IMR-90 (cell line): ENCODE measurements at places on chromosomes 11 and 22. TPM values are rescaled to one million over a fixed set of nuclear protein-coding genes. Genes with fewer than 3 reads are reported as not detected.

GRCh38 chr22:43434275-43434927, 22.6 kb downstream of the MPPED1 start:
- DNase-seq, result no peak

GRCh38 chr11:129846508-129847335, 31.1 kb downstream of the TMEM45B start:
- DNase-seq, result peak; percentile 92

GRCh38 chr11:57615308-57615707, 17.8 kb downstream of the SERPING1 start:
- no peak for DNase-seq

GRCh38 chr11:61587541-61587941, 6.7 kb upstream of the SYT7 start:
- DNase-seq, result no peak

DNA sequence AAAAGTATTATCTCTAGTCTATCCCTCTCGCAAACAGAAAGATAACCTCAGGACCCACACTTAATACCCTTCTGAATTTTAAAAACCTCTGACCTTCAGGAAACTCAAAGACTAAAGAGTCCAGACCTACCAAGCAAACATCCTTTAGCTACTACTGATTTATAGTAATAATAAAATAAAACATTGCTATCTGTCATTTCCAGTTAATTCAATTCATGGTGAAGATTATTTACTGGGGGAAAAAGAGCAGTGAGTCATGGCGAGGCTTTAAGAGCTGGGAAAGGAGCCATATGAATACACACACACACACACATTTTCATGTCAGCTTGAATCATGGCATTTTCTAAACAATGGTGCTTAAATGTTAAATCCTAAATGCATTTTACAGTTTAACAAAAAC, 87.1 kb downstream of the FAM76B start:
- peak; percentile 91 for DNase-seq

DNA sequence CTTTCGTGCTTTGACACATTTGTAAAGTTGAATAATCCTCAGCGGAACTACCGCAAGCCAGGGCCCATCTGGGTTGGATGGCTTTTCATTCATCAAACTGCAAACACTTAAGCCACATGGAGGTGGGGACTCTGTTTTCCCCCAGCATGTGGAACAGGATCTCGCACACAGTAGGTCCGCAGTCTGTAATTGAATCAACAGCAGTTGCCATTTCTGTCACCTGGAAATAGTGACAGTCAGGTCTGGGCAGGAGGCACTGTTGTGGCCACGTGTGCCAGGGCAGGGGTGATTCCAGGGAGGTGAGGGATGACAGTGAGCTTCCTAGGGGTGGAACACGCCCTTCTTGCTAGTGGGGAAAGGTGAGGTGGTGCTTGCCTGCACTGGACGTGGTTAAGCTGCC, 50.7 kb upstream of the ANO1 start:
- DNase-seq, result no peak

DNA sequence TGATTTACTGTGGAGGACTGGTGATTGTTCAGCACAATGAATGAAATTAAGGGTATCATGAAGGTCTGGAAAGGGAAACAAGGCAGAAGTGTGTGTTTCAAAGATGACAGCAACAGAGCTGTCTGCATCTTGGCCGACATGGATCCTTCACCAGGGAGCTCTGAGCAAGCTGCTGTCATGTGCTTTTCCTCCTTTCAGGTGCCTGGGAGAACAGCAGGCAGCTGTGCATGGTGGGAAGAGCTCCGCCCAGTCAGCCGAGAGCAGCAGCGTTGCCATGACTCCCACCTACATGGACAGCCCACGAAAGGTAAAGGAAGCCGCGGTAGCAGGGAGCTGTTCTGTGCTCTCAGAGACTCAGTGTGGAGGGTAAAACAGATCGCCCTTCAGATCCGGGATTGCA, 87.1 kb upstream of the YWHAH start:
- no peak for DNase-seq

DNA sequence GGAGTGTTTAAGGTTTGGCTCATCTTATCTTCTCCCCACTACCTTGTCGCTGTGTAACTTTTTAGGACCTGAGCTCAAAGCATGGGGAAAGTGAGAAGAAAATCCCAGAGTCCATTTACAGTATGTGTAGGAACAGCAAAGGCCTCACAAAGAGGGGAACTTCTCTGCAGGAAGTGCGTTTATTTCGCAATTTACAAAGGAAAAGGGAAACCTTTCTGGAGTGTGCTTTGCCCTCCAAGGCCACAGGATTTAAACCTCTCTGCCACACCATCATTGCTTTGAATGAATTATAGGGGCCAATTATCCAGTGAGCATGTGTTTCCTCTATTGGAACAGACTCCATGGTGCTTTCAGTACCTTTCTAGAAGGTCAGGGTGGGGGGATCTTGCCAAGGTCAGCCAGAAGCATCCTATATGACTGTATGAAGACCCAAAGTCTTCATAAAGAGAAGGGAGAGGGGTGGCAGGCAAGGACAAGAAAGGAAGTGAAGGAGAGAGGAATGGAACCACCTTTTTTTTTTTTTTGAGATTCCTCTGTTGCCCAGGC, 68.1 kb upstream of the LMO2 start:
- DNase-seq, result no peak

- DNase-seq, result no peak
These were observed 15.8 kb downstream of the SHANK3 start for GRCh38 chr22:50688448-50688847.

- no peak for DNase-seq
These were observed 12.4 kb downstream of the C11orf42 start for GRCh38 chr11:6217722-6218121.

DNA sequence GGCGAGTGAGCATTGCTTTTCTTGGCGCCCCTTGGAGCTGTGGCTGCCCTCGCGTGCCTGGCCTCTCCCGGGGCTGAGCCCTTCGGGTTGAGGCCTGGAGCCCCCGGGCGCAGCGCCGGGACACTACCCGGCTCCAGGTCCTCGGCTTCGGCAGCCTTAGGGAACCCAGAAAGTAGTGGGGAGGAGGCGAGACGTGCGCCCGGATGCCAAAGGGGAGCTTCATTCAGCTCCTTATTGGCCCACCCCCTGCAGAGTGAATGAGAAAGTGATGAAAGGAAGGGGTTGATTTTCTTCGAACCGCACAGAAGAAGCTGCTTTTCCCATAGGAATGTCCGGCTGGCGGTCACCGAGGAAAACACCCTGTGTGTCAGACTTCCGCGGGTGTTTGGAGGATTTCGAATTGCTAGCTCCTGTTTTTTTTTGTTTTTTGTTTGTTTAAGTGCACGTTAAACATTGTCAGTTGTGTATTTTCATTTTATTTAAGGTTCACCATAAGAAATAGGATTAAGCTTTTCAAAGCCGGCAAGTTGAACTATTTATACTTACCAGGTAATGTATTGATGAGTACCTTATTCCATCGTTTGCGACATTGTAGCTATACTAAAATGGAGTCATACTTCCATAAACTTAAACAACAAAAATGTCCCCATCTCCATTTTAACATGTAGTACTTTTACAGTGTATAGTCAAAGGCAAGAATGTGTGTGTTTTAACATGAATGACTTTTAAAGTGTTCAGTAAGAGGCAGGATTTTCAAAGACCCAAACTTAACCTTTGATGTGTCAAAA, 841 bp upstream of the EIF4G2 start:
- DNase-seq, result peak; percentile 80

- DNase-seq, result no peak
These were observed 316.6 kb upstream of the NCAM1 start for GRCh38 chr11:112644410-112645131.

DNA sequence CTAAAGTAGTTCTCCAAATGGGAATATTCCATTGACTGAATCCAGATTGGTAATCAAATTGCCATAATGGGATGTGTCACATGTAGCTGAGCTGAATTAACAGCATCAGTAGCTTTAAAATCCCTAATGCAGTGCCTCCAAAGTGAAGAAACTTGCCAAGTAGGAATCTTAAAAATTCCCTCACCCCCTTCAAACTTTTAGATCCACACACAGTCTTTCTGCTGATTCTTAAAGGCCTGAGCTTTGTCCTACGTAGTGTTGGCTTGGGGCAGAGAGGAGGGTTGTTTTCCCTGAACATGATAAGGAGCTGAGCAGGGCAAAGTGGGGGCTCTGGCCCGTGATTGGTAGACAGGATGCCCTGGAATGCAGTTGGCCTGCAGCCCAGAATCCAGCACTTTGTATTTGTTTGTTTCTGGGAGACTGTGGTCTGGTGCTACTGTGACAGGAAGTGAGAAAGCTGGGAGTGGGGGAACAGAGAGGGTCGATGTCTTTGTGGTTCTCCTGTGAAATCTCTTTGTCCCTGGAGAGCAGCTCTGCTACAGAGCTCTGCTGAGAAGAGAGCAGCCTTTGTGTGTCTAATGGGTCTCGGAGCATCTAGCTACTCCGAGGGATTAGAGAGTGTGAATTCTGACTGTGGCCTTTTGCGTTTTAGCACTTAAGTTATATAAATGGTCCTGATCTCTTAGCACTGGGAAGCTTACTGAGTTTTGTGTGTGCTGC, 16.9 kb downstream of the CTNND1 start:
- peak; percentile 98 for DNase-seq

DNA sequence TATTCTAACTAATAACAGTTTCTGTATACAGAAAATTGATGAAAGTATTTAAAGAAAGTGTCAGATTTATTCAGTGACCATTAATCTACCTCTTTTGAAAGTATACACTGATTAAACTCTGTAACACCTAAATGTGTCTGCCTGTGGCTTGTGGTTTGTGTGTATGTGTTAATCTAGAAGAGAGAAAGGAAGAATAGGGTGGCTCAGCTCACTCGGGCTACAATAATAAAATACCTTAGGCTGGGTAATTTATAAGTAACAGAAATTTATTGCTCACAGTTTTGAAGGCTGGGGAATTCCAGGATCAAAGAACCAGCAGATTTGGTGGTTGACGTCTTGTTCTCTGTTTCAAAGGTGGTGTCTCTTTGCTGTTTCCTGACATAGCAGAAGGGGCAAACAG, 13.6 kb upstream of the OR5AS1 start:
- DNase-seq, result no peak

DNA sequence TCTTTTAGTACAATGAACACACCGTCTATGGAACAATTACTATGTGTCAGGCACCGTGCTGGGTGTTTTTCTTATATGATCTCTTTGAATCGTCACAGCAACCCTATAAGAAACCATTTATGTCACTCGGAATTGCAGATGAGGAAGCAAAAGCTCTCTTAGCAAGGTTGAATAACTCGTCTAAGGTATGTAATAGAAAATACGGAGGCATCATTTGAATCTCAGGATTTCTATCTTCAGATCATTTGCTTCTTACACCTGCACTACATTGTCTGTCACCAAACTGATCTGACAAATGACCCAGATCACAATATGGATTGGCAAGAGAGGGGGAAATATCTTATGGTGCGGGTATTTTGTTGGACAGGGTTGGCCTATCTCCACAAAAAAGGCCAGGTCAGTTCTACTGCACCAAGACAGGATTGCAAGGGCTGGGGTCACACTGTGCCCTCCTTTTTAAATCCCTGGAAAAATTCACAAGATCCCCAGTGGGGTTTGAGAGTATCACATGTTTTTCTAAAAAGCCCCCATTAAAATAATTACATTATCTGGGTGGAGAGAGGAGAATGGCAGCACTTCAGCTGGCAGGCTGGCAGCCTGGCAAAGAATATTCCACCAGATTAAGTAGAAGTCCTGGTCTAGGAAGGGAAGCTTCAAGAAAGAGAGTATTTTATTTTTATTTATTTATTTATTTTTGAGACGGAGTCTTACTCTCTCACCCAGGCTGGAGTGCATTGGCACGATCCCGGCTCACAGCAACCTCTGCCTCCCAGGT, 110.7 kb upstream of the CLMP start:
- no peak for DNase-seq

DNA sequence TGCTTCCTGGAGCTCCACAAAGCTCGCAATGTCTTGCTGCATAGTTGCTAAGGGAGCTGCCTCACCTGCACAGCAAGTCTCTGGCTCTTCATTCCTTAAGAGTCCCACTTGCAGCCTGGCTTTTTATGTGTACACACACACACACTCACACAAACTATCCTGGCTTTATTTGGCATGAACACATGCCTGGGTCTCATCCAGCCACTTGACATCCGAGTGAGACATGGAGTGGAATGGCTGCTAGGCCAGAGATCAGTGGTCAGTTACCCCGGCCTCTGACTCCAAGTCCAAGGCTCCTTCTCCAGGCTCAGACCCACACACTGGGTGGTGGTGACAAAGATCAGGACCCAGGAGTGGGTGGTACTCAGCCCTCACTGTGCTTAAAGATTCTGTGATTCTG, 37.9 kb upstream of the CLTCL1 start:
- DNase-seq, result no peak

GRCh38 chr11:47020793-47021526, 84.4 kb downstream of the CSTPP1 start:
- DNase-seq, result peak; percentile 27

DNA sequence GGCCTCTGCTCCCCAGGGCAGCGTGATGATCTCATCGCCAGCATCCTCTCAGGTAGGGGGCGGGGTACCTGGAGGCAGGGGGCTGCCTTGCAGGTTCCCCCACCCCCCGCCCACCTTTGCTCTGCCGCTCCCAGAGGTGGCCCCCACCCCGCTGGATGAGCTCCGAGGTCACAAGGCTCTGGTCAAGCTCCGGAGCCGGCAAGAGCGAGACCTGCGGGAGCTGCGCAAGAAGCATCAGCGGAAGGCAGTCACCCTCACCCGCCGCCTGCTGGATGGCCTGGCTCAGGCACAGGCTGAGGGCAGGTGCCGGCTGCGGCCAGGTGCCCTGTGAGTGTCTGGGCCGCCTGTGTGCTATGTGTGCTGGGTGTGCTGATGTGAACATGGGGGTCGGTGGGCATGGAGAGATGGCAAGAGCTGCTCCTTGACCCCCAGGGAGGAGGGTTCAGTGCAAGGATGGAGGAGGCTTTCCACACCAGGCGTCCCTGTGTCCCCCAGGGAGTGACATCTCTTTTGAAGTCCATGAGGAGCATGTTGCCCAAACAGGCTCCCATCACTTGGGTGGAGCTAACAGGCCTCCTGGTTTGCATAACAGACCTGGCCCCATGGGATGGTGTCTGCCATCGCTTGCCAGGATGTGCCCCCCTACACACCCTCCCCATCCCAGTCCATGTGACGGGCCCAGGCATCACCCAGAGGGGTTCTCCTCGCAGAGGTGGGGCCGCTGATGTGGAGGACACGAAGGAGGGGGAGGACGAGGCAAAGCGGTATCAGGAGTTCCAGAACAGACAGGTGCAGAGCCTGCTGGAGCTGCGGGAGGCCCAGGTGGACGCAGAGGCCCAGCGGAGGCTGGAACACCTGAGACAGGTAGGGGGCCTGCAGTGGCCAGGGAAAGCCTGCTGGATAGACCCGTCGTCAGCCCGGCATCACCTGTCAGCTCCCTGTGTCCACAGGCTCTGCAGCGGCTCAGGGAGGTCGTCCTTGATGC, 14.1 kb downstream of the PLCB3 start:
- DNase-seq, result no peak

Gene HBG2
- 0.54 TPM in 1 of 2 replicates, not detected in the other for total RNA-seq

Gene HBB
- not detected in 2 replicates for total RNA-seq

Gene SCT
- not detected in 2 replicates for total RNA-seq

Gene CASP5
- not detected in 2 replicates for total RNA-seq

Gene PDE3B
- total RNA-seq, result 1.1 and 1.3 TPM in 2 replicates

Gene AP5B1
- total RNA-seq, result 2.2 and 2.5 TPM in 2 replicates

Gene TRIM48
- not detected in 2 replicates for total RNA-seq

Gene MUC15
- total RNA-seq, result not detected in 2 replicates

Gene TENM4
- 9.0 and 9.2 TPM in 2 replicates for total RNA-seq

Gene LSP1
- total RNA-seq, result not detected in 2 replicates

Gene APOA5
- total RNA-seq, result not detected in 2 replicates

Gene SLC22A25
- total RNA-seq, result not detected in 2 replicates
